Glutamatergic neuron (in vitro differentiated cells): ENCODE measurements at places on chromosomes 4 and X.

GRCh38 chrX:36898301-36898700 is 109.9 kb upstream of the FAM47C start:
- no peak for DNase-seq

DNA sequence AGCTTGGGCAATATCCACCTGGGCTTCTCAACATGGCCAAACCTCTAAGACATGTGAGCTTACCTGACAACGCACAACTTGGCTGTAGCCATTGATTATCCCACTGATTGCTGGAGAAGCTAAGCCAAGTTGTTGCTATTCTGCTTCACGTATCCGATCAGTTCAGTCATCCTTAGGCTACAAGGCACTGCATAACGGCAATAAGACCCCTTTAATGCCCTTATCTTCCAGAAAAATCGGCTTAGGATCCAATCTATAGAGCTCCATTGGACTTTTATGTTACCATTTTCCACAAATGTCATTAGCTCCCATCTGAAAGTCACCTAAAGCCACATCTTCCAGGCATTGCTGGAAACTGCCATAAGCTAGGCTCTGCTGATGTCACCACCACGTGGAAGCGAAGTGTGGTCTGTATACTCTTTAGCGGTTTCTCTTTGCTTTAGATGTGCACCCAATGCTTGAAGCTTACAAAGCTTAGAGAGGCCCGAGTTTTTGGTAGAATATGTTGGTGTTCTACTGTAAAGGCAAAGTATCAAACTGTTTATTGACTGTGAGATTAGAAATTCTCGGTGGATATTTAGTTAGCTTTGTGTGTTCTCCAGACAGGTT is 163.1 kb downstream of the CPE start:
- DNase-seq = no peak

- no peak for DNase-seq
Observed at GRCh38 chr4:109037026-109037425, 265.4 kb downstream of the COL25A1 start.

DNA sequence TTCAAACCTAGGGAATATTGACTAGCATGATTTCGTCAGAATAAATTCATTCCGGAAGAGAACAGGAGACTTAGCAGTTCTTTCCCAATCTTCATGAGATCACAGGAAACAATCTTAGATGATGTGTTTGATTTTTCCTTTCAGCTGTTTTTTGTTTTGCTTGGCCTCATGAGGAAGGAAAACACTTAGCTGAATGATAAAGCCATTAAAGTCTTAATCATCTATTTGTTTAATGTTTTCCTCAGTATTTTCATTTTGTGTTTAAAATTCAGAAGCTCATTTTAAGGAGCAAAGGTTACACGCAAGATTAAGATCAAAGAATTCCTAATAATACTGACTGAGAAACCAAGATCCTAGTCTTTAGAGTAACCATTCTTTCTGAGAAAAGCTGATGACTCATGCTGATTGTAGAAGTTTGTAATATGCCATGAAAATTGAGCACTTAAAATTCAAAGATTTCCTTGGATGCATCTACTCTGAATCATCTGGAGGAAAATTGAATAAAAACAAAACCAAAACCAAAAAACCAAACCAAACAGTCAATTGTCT is 15.4 kb upstream of the TBC1D19 start:
- DNase-seq = no peak

- DNase-seq = peak; percentile 38
Observed at GRCh38 chr4:40630335-40631021, 814 bp upstream of the RBM47 start.

DNA sequence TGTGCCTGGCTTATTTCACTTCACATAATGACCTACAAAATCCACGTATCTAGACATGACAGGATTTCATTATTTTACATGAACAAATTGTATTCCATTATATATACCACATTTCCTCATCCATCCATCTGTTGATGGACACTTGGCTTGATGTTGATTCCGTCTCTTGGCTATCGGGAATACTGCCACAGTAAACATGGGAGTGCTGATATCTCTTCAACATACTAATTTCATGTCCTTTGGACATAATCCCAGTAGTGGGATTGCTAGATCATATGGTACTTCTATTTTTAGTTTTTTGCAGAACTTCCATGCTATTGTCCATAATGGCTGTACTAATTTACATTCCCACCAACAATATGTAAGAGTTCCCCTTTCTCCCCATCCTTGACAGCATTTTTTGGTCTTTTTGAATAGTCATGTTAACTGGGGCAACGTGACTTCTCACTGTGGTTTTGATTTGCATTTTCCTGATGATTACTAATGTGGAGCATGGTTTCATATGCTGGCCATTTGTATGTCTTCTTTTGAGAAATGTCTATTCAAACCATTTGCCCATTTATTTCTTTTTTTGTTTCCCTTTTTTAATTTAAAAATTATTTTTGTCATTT is 68.9 kb downstream of the HTRA3 start:
- no peak for DNase-seq

GRCh38 chrX:145825896-145826295 is 8.3 kb downstream of the SLITRK2 start:
- no peak for DNase-seq

DNA sequence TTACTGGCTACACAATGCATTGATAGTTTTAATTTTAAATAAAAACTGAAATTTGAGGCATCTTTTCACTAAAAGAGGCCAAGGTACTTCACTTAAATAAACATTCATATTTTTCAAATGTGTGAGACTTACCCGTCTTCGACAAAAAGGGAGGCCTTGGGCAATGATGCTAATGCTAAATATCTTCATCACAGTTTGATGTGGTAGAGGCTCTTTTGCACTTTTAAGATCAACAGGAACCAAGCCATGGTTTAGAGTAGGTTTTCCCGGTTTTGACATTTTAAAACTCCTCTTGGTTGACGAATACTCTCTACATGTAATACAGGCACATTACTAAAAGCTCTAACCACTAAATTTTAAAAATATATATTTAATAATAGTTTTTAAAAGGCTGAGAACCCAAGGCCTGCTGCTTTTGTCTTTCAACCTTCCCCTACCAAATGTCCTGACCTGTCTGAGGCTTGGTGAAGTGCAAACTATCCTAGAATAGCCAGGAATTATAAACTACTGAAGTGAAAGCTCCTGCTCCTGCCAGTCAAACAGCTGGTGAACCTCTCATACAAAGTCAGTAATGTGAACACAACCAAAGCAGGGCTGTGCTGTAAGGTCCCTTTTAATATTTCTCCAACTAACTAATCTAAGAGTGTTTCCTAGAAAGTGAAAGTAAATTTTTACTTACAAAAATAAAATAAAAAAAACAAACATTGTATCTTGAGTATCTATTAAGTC is 153.7 kb downstream of the FBXW7 start:
- DNase-seq = no peak

DNA sequence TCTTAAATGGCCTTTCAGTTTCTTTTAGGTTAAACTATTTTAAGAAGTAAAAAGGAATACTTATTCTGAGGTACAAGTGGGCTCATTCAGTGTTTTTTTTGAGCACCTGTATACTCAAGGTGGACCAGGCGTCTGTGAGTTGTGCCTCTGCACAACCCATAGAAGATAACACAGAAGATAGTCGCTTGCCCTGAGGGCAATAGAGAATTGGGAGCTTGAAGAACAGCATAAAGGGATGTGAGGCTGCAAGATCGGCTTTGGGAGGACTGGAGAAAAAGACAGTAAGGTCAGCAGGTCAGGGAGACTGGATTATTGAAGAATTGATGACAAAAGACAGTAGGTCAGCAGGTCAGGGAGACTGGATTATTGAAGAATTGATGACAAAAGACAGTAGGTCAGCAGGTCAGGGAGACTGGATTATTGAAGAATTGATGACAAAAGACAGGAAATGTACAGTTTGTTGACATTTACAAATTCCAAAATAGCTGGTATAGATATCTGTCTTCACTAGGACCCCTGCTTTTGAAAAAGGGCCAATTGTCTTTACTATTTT is 3.1 kb downstream of the CPE start:
- DNase-seq = no peak

DNA sequence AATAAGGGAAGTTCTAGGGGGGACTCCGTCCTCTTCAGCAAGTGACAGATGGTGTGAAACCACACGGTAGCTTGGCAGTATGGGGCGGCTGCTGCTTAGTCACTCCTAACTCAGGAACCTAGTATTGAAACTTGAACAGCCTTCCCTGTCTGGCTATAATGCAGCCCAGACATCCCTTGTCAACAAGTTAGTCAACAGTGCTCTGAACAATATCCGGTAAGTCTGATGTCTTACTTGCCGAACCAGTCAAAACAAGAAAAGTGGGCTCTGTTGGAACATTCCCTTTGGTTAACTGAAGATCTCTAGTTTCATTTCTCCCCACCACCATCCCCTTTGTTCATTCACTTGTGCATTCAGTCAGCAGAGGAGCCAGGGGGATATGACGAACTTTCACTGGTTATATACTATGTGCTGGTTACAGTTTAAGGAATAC is 18.7 kb upstream of the CXCL13 start:
- DNase-seq = no peak

- no peak for DNase-seq
Observed at GRCh38 chr4:120018786-120019185, 47.9 kb downstream of the MAD2L1 start.

DNA sequence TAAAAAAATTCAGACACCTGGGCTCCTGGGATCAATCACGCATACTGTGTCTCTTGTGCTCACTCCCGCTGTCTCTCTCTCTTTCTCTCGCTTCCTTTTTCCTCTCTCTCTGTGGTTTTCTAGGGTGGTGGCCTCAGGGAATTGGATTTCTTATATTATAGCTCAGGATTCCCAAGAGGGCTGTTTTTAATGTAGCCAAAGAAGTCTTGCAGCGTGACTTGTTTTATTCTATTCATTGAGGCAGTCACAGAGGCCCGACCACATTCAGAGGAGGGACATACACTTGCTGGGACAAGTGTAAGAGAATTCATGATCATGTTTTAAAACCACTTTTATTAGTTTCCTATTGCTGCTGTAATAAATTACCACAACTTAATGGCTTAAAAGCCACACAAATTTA is 59.4 kb downstream of the HPF1 start:
- DNase-seq = no peak
